ENCODE measurements at places on chromosomes 7 and 10.

DNA sequence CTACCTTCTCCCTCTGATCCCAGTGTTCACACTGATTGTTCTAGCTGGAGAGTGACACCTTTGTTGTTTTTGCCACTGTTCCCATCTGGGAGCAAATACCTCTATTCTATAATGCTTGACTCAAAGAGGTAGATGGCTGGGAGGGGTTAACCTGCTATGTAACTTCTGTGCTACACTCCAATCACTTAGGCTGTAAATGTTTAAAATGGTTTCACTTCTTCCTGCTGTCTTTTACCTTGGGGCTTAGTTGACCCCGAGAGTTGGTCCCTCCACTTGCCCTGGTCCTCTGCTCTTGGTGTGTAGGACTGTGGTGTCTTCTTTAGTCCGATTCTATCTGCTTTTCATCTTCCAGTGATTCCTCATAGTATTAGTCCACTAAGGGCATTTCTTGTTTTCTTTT lies 22.3 kb downstream of the KLHDC10 start:
- peaks cover 18% of the 10 kb centered on the region for H3K4me1 ChIP-seq
- no peak overlapping the region for H3K27ac ChIP-seq
- H3K27me3 ChIP-seq: no peaks in the 10 kb centered on the region
- no peak for DNase-seq

DNA sequence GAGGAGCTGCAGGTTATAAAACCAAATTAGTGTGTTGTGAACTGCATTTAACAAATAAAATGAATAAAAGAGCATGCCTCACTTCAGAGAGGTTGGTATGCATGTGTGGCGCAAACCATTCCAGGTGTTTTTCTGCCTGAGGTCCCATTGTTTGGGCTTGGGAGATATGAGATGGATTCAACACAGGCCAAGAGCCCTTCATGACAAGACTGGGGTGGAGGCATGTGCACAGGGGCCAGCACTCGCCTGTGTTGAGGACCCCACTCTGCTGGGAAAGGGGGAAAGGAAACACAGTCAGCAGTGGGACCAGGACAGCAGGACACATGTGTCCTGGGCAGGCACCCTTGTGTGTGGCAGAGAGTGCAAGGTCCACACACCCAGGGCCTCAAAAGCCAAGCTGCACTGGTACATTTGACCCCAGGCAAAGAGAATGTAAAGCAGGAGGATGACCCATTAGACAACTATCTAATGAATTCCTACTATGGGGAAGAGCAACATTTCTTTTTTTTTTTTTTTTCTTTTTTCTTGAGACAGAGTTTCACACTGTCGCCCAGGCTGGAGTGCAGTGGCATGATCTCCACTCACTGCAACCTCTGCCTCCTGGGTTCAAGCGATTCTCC lies 9.2 kb upstream of the SLC18A3 start:
- H3K4me3 ChIP-seq: no peak overlapping the region
- no peaks in the 10 kb centered on the region for H3K4me1 ChIP-seq
- DNase-seq: no peak
- no peaks in the 10 kb centered on the region for H3K36me3 ChIP-seq
- peaks cover 31% of the 10 kb centered on the region for H3K27me3 ChIP-seq
- H3K27ac ChIP-seq: no peak overlapping the region

- peaks cover 17% of the 10 kb centered on the region for H3K4me1 ChIP-seq
- DNase-seq: no peak
- no peak overlapping the region for H3K27ac ChIP-seq
- no peaks in the 10 kb centered on the region for H3K36me3 ChIP-seq
- H3K4me3 ChIP-seq: no peak overlapping the region
Measured at GRCh38 chr10:110158051-110159005, 49.1 kb upstream of the MXI1 start.

DNA sequence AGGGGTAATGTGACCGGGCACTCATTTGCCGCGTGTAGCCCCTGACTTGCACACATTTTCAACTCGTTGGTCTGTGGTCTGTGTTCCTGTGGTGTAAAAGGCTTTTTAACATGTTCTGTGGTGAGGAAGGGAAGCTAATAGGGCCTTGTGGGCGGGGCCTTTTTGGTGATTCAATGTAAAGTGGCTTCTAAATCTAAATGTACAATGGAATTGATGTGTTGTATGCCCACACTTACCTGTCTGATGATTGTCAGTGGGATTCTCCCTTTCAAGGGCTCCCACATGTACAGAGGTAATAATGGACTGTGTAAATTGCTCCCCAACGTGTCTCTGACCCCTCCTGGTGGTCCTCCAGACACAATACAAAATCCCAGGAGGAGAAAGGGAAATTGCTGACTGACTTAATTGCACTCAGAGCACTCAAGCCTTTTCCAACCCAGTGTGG lies 43.1 kb upstream of the GATAD1 start:
- H3K4me1 ChIP-seq: peaks cover 19% of the 10 kb centered on the region
- peaks cover 4% of the 10 kb centered on the region for H3K36me3 ChIP-seq
- DNase-seq: peak; percentile 62

DNA sequence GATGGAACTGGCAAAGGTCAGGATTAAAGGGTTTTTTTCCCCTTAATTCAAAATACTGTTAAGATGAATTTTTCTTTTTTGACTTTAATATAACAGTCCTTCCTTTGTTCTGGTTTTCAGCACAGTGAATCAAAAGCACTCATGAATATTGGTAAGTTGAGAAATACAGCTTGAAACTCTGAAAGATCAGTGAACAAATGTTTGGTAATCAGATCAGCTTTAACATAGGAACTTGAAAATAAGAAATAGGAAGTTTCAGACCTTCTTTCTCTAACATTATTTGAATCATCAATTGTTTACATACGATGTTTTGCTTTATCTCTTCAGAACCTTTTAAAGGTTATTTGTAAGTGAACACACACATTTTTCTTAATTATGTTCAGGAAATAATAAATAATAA lies 90.5 kb downstream of the SGMS1 start:
- H3K4me3 ChIP-seq: no peak overlapping the region
- H3K4me1 ChIP-seq: peaks cover 38% of the 10 kb centered on the region
- no peak for DNase-seq

- H3K4me3 ChIP-seq: no peak overlapping the region
- peaks cover 1% of the 10 kb centered on the region for H3K27me3 ChIP-seq
- no peak overlapping the region for H3K27ac ChIP-seq
Measured at GRCh38 chr7:83921941-83922607, 272.5 kb downstream of the SEMA3A start.

Measured in activated CD4-positive, alpha-beta T cell treated with anti-CD3 and anti-CD28 coated beads for 36 hours (primary cell).